ENCODE measurements at places on chromosomes 5 and 9.

- no peak for DNase-seq
Observed at GRCh38 chr9:31697956-31698355, 686.5 kb upstream of the ACO1 start.

DNA sequence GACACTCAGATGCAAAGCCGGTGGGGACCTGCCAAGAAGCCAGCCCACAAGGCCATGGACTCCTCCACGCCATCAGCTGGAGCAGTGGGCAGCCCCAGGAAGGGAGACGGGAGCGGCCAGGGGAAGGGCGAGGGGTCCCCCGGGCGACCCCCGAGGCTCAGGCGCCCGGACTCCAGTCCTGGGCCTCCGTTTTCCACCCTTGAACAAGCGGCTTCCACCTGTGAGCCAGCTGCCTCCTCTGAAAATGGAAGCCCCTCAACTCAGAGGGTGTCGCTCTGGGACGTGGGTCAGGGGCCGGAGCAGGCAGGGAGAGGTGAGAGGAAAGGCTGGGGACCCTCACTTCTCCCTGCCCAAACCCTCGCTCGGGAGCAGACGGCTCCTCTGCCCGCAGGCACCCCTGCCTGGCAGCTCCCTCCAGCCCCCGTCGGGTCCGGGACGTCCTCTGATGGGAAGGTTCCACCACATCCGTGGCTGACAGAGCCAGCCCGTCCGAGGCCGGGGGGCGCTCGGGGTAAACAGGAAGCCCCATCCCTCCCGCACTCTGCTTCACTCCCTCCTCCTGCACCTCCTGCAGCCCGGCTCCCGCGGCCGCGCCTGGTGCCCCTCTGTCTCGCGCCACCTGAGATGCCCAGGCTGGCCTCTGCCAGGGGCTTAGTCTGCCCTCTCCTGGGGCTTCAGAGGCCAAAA, 3.7 kb upstream of the EGFL7 start:
- no peak for DNase-seq

GRCh38 chr9:120386390-120387131, 193.4 kb downstream of the CDK5RAP2 start:
- no peak for DNase-seq

DNA sequence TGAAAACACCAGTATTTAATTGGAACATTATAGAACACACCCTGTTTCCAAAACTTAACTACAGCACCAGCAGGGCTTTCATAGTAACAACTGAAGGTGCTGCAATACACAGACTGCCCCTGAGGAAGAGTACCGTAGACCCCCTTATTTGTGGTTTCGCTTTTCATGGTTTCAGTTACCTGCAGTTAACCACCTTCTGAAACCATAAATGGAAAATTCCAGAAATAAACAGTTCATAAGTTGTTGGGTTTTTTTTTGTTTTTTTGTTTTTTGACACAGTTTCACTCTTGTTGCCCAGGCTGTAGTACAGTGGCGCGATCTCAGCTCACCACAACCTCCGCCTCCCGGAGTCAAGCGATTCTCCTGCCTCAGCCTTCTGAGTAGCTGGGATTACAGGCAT, 9.5 kb upstream of the GLDC start:
- DNase-seq: no peak

GRCh38 chr5:31585895-31586270, 53.0 kb upstream of the PDZD2 start:
- DNase-seq: no peak

DNA sequence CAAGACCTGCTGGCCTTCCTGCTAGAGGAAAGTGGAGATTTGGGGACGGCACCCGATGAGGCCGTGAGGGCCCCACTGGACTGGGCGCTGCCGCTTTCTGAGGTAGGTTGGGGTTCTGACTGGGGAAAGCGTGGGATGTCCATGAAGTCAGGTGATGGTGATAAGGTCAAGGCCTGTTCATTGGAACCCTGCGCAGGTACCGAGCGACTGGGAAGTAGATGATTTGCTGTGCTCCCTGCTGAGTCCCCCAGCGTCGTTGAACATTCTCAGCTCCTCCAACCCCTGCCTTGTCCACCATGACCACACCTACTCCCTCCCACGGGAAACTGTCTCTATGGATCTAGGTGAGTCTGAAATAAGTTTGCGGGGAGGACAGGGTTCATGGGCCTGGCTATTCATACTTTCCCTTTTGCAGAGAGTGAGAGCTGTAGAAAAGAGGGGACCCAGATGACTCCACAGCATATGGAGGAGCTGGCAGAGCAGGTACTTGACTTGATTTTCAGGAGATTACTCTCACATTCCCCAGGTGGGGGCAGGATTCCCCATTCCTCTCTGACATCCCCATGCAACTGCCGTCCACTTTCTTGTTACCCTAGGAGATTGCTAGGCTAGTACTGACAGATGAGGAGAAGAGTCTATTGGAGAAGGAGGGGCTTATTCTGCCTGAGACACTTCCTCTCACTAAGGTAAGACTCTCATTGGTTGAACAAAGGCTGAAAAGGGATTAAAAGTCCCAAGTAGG, 505 bp downstream of the CREB3 start:
- no peak for DNase-seq

- no peak for DNase-seq
Observed at GRCh38 chr5:66891184-66891925, 295.2 kb downstream of the MAST4 start.

DNA sequence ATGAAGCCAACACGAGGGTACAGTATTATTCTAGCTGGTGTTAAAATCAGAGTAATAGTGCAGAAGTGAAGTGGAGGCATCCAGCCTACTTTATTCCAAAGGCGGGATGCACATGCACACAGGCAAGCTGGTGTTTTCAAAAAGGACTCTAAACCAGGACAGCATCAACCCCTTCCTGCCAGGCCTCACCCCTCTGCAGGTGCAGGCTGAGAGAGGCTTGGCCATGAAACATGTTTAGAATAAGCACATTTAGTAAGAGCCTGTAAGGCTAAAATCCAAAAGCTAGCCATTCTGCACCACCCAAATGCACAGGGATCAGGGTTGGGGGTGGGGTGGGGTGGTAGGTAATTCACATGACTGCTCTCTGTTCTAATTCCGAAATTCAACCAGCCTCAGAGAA, 71.2 kb downstream of the SHC3 start:
- no peak for DNase-seq

DNA sequence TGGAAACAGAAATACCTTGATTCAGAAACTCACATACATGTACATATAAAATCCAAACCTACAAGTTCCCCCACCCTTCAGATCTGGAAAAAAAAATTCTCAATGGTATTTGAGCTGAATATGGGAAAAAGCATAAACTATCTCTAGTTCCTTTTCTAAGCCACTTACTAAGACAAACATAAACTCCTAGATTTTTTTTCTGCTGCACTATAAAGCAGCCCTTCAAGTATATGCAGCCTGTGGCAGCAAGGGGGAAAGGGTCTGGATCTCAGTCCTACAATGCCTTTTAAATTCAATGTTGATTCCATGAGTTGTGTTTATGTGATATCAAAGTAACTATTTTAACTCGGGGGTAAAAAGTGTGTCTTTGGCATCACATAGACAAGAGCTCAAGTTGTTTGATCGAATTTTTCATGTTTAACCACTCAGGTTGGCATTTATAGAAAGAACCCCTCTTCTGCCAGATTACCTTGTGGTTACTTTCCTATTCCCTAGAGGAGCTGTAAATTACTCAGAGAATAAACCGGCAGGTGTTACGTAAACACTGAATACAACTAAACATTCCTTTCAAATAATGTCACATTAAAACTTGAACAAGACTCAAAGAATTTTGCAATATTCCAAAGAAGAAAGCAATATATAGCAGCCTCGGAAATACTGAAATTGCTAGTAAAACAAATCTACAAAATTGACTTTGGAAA, 91.8 kb upstream of the FER start:
- no peak for DNase-seq

DNA sequence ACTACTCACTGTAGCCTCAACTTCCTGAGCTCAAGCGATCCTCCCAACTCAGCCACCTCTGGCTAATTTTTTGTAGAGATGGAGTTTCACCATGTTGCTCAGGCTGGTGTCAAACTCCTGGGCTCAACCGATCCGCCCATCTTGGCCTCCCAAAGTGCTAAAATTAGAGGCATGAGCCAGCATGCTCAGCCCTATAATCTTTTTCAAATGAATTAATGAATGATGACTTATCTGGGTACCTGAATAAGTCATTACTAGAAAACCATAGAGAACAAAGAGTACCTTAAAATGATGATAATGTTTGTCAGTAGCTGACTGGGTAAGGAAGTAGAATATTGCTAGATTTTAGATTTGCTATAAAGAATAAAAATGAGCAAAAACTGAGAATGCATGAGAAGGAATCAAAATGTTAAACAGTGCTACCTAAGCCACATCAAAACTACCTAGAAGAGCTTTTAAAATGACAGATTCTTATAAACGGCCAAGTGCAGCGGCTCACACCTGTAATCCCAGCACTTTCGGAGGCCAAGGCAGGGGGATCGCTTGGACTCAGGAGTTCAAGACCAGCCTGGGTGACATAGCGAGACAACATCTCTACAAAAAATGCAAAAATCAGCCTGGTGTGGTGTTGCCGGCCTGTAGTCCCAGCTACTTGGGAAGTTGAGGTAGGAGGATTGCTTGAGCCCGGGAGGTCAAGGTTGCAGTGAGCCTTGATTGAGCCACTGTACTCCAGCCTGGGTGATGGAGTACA, 13.6 kb downstream of the FNBP1 start:
- no peak for DNase-seq

- no peak for DNase-seq
Observed at GRCh38 chr5:95840956-95841705, 18.6 kb upstream of the GLRX start.

GRCh38 chr5:61777292-61777691, 445.2 kb downstream of the ZSWIM6 start:
- DNase-seq: no peak

GRCh38 chr5:53900677-53901076, 340.2 kb downstream of the NDUFS4 start:
- no peak for DNase-seq

DNA sequence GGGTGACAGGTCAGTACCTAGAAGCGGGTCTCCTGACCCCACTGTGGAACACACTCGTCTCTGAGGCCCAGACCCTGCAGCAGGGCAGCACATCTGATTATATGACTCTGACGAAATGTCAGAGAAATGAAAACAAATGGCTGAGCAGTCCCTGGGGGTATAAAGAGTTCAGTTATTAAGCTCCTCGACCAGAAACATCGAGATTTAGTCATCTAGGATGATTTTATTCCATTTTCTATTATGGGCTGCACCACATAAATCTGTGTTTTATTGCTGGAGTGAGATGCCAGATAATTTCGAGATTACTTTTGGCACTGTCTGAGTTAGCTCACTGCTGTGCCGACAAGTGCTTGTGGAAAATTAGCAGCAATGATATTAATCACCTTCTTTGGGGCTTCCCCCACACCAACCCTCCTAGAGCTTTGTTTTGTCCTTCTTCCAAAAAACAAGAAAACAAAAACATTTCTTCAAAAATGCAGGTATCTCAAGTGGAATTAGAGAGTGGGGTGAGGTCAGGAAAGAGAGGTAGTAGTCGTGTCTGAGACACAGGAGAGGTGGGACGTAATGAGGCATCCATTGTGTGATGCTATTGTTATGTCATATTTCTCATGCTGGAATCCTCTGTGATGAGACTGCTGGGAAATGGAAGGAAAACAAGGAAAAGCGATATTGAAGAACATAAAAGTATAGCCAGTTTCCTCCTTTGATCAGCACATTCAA, 495.5 kb downstream of the DMAC1 start:
- no peak for DNase-seq

- DNase-seq: no peak
Observed at GRCh38 chr5:34715711-34716110, 59.6 kb downstream of the RAI14 start.

DNA sequence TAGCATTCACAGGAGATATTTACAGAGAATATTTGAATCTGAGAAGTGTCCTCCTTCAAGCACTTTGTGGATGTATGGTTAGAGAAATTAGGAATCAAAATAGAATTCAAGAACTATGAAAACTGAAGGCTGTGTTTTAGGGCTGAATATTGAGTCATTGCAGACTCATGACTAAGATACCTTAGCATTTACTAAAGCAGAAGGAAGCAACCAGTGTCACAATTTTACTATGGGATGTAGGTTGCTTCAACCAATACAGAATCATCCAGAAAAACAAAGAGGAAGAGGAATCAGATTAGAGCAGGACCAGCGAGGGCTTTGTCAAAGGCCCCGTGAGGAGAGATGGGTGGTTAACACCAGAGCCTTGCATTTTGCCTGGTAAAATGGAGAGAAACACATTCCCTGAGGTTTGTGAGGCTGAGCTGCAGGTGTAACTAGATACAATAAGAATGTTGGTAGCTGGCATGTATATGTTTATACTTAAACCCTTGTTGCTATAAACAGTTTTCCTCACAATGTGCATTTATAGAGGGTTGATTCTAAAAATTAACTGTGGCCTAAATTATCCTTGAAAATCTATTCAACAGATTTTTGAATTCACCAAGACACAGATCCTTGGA, 518.1 kb downstream of the AGTPBP1 start:
- DNase-seq: no peak

DNA sequence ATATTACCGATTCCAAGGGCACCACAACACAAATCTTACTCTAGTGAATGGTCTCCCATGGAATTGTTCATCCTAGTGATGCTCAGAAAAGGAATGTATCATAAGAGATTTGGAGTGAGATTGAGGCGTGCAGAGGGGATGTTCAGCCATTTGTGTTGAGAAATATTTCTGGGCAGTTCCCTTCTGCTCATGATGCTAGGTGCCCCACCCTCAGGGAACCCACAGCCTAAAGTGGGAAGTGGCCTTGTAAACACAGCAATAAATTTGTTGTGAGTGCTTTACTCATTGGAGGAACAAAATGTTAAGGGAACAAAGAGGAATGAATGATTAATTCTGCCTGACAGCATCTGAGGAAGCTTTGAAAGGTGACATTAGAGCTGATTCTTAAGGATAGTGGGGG, 129.9 kb downstream of the TLE4 start:
- no peak for DNase-seq

GRCh38 chr9:88313364-88314220, 74.7 kb upstream of the SPIN1 start:
- DNase-seq: peak; percentile 40

DNA sequence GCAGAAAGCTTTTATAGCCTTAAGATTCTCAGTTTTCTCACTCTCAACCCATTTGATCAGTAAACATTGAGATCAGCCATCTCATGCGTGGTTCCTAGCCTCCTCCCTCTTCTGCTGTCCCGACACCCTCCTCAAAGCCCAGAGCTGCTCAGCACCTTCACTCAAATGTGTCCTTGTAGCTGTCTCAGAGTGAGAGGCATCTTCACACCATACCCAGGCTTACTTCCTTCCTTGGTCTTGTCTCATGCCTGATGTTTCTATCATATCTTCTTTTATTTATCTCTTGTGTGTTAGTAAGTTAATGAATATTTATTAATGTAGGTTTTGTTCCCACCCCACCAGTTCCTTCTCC, 72.4 kb upstream of the SNX2 start:
- DNase-seq: no peak

DNA sequence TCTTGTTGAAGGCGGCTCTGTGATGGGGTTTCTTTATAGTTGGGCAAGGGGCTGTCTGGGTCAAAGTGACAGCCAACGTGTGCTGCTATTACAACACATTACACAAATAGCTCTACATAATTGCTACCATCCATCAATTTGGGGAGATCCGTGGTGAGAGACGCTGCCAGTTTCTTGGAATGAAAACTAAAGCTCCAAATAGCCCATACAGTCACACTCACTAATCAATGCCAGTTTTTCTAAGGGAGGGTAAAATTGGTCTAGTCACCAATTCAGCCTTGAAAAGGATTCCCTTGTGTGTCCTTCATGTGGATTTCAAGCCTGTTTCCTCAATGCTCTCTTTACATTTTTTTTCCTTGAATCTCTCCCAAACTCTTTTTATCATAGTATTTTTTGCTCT, 343.3 kb upstream of the KLF4 start:
- no peak for DNase-seq

Data from stimulated activated CD4-positive, alpha-beta T cell treated with anti-CD3 and anti-CD28 coated beads, Interleukin-15, amount 100 ng/mL, for 48 hours (primary cell).